ENCODE measurements at places on chromosomes 2 and 18.

DNA sequence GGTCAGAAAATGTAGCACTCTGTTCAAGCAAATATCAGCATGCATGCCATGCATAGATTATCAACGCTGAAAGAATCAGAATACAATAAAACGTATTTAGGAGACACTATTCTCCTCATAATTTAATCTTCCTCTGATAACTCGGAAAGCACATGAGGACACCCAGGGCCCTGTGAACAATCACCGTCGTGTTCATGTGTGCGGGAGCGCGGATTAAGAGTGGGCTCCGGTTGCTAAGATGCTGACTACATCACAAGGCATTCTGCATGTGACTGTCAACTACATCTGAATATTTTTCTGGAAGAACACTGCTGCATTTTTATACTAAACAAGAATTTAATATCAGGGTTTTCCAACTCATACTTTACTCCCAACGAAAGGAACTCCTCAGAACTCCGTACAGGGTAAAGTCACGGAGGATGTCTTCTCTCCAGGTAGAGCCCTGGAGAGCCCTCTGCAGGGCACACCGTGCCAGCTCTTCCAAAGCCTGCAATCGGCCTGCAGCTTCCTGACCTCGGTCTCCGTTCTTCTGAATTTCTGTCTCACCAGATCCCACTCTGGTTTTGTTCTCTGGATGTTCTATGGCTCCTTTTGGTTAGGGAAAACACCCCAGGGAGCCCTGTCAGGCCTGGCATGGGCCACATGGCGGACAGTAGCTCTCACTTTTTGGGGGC, 59.6 kb downstream of the ZNF516 start:
- no peak for DNase-seq

GRCh38 chr18:4035521-4035920, 419.6 kb downstream of the DLGAP1 start:
- DNase-seq = no peak

- no peak for DNase-seq
These were observed 302.1 kb downstream of the ARHGAP15 start for GRCh38 chr2:143431316-143431715.

DNA sequence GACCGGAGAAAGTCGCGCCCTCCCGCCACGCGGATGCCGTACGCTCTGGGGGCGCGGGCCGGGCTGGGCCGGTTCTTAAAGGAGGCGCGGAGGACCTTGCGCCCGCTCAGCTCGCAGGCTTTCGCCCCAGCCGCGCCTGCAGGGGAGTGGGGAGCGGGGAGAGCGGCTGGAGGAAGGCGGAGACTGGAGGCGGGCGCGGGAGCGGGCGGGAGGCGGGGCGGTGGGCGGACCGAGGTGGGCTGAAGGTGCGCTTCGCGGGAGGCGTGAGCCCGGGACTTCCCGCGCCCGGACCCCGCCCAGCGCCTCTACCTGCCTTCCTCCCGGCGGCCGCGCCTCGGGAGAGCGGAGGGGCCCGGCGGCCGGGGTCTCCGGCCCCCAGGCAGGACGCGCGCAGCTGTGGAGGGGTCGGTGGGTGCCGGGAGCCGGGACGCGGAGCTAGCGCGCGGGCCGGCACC, at the start of gene ADRA2B:
Gene ADRA2B (minus strand): TSS at position 148 of the 455 bp plus-strand sequence. CDS start 422 bp downstream, outside the sequence.
- peak; percentile 40 for DNase-seq

DNA sequence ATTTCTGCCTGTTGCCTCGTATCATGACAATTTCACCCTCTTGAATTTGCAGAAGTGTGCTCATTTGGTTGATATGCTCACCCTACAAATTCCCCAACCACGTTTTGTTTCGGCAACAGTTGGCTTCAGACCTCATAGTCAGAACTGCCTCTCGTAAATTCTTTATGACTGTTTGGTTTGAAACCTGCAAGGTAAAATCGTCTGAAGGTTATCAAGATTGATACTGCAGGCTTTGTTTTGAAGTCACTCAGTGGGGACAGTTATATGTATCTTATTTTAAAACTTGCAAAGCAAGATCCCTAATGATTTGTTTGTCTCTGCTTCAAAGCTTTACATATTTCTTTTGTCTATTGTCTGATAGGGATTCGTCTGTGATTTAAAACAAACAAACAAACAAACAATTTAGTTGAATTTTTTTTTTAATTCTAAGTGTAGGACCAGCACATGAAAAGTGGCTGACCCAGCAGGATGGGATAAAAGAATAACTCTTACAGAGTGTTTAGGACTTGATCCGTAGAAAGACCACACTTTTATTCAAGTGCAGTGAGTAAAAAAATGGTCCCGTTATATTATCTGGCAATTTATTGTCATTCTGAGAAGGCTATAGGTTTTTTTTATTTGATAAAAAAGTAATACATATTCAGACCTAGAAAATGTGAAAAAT, 45.7 kb upstream of the MYCN start:
- DNase-seq = no peak

- no peak for DNase-seq
These were observed 92.7 kb upstream of the PARD3B start for GRCh38 chr2:204452464-204453023.
